ENCODE measurements at places on chromosomes 5 and 9. TPM values are rescaled to one million over a fixed set of nuclear protein-coding genes. Genes with fewer than 3 reads are reported as not detected.

Gene SHISAL2B
- not detected for total RNA-seq

Gene ADCY2
- total RNA-seq, result 21.7 TPM

Gene UGCG
- 47.1 TPM for total RNA-seq

Gene SPINK7
- not detected for total RNA-seq

Gene HAND1
- total RNA-seq, result not detected

Gene PALM2AKAP2
- total RNA-seq, result 4.5 TPM

Gene NFX1
- total RNA-seq, result 22.1 TPM

Gene ACTBL2
- total RNA-seq, result not detected

Gene CFAP157
- total RNA-seq, result 0.27 TPM

Gene NRG2
- 5.1 TPM for total RNA-seq

Gene LHX2
- total RNA-seq, result 0.64 TPM

Gene LURAP1L
- 13.3 TPM for total RNA-seq

Measured in cerebellum (tissue), 4 donors.